ENCODE measurements at places on chromosomes 12 and 14.

DNA sequence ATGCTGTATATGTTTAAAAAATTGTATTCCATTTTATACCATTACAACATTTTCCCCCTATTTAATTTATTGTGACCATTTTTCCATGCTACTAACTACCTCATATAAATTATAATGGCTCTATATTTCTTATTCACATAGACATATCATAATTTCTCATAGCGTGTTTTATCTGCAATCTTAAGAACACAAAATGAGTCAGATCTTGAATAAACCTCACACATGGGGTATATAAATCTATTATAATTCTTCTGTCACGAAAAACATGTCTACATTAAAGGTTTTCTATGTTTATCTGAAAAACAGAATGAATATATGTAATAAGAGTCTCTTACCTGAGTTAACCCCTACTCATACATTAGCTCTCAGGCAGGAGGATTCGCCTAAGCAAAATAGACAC, 50.5 kb upstream of the ERGIC2 start:
- no peak for DNase-seq

- peak; percentile 84 for DNase-seq
Measured at GRCh38 chr12:108613548-108613947, 15.7 kb upstream of the TMEM119 start.

DNA sequence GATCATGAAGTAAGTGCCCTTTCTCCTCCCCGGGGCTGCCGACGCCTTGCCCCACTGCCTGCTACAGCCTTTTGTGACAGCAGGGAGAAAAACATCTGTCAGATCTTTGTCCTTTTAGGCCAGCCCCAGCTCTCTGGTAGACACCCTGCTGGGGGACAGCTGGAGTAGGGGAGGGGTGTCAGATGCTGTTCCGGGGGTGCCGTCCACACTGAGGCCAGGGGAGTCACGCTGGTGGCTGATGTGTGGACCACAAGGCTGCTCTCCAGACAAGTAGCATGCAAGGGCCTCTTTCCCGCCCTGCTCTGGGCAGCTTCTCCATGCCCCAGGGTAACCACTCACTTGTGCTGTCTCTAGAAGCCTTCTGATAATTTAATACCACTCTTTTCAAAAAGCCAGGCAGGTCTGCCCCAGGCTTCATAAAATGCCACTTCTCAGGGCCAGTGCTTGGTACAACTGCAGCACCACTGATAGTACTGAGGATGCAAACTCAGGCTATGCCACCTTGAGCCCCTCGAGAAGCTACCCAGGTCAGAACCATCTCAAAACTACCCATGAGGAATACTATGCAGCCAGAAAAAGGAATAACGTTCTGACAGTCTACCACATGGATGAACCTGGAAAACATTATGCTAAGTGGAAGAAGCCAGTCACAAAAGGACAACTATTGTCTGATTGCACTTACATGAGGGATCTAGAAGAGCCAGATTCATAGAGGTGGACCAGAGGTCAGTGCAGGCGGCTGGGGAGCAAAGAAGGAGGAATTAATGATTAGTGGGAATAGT, 66.0 kb upstream of the RIN3 start:
- no peak for DNase-seq

- no peak for DNase-seq
Measured at GRCh38 chr12:1857086-1857485, 36.7 kb downstream of the LRTM2 start.

GRCh38 chr14:35989736-35990135, 163.6 kb downstream of the BRMS1L start:
- no peak for DNase-seq

GRCh38 chr12:132530447-132530846, 40.5 kb downstream of the FBRSL1 start:
- no peak for DNase-seq

DNA sequence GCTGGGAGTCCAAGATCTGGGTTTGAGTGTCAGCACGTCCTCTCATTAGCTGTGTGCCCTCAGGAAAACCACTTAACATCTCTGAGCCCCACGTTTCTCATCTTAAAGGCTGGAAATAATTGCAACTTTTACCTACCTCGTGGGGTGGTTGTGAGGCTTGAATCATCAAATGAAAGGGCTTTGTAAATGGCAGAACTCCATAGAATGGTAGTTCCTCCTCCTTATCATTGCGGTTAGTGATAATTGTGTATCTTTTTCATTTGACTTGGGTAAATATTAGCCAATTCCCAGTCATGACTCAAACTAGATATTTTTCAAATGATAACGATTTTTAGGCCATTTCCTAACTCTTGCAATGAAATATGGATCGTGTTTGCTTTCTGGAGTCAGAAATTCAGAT, 205.5 kb downstream of the CHST11 start:
- no peak for DNase-seq

DNA sequence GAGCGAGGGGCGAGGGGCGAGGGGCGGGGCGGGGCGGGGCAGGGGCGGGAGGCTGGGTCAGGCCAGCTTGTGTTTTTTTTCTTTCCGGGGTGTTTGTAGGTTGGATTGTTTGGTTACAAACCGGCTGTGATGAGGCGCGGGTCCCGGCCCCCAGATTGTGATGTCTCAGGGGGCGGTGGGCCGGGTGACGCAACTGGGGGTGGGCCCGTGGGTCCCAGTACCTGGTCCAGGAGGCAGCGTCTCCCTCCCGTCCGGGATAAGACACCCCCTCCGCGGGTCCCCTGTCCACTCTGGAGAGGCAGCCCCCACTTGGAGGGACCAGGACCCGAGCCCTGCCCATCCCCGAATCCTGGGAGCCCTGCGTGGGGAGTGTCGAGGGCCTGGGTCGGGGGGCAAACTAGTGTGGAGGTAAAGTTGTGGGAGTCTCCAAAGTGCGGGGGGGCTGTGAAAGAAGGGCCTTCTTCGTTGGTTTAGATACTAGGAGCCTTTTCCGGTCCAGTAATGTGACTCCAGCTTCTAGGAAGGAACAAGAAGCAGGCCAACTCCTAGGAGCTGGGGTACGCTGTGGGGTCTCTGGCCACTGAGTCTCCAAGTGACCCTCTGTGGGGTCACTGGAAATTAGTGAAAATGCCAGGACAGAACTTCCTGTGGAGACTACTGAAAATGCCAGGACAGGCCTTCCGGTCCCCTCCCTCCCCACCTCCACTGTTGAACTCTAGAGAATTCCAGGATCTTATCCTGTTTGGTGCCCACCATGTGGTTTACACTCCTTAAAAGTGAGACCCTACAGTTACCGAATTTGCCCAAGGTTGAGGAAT, 579 bp upstream of the CLMN start:
- DNase-seq: no peak

GRCh38 chr12:45775964-45776363, 46.5 kb downstream of the ARID2 start:
- no peak for DNase-seq

- DNase-seq: no peak
Measured at GRCh38 chr12:126763359-126763758, 1503.6 kb upstream of the TMEM132C start.

Measured in suppressor macrophage treated with lipopolysaccharide for 4 hours (primary cell).